ENCODE measurements at places on chromosomes 7 and 10. TPM values are rescaled to one million over a fixed set of nuclear protein-coding genes. Genes with fewer than 3 reads are reported as not detected.

- DNase-seq: no peak
Measured at GRCh38 chr7:35019801-35020200, 17.5 kb downstream of the DPY19L1 start.

- DNase-seq: no peak
Measured at GRCh38 chr10:103673606-103674005, 180.1 kb downstream of the NEURL1 start.

MAT1A gene
- not detected for total RNA-seq

PON1 gene
- not detected for total RNA-seq

GRCh38 chr7:127588697-127589482 is 679 bp downstream of the ARF5 start:
- DNase-seq: peak; percentile 29

DNA sequence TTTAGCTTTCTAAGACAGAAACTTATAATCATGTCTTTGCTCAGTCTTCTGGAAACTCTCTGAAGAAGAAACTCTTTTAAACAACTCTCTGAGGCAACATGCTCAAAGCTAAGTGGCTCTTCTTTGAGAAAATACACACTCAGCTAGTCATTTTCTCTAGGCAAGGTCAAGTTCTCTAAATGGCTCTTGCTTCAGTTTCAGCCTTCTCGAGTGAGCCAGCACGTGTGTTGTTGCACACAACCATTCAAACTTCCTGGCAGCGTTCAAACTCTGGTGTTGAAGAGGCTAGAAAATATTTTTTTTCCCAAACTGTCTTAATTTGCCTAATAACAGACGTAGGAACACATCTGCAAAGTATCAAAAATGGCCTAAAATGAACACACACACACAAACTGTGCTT is 129.1 kb downstream of the THSD7A start:
- DNase-seq: no peak

GRCh38 chr7:135808206-135808605 is 59.6 kb upstream of the FAM180A start:
- DNase-seq: no peak

GRCh38 chr10:122098924-122099323 is 110.0 kb downstream of the TACC2 start:
- DNase-seq: no peak

DNA sequence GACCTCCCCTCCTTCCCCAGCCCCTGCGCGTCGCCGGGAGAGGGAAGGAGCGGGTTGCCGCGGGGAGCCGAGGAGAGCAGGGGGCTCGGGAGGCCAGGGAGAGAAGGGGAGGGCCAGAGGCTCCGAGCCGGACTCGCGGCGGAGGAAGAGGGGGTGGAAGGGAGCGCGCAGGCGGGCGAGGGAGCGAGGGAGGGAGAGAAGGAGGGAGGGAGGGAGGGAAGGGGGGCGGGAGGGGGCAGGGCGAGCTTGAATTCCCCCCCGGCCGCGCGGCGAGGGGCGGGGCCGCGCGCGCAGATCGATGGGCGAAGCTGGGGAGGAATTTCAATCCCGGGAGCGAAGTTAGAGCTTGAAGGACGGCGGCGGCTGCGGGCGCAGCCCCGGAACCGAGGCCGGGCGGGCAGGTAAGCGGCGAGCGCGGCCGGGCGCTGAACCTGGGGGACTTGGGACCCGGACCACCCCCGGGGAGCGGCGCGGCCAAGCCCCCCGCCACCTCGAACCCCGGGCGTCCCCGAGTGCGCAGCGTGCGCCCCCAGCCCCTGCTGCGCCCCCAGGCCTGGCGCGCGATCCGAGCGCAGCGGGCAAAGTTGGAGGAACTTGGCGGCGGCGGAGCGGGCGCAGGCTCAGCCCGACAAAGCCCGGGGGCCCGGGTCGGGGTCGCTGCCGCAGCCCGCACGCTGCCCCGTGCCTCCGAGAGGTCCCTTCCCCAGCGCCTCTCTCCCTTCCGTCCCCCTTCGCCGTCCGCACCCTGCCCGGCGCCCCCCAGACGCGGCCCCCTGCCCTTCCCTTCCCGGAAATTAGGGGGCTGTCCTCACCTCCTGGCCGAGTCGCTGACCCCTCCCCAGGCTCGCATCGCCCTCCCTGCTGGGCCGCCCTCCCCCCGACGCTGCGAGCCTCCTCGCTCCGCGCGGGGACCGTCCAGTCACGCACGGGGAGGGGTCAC is at the start of gene ELFN1:
Gene ELFN1, plus strand, starts transcription at position 324 of the 940 bp plus-strand sequence. CDS start 74,320 bp downstream, outside the sequence.
- DNase-seq: no peak

ZNF727 gene
- not detected for total RNA-seq

CLDN4 gene
- 1.0 TPM for total RNA-seq

- no peak for DNase-seq
Measured at GRCh38 chr10:112366992-112367391, 6.9 kb upstream of the ACSL5 start.

DNA sequence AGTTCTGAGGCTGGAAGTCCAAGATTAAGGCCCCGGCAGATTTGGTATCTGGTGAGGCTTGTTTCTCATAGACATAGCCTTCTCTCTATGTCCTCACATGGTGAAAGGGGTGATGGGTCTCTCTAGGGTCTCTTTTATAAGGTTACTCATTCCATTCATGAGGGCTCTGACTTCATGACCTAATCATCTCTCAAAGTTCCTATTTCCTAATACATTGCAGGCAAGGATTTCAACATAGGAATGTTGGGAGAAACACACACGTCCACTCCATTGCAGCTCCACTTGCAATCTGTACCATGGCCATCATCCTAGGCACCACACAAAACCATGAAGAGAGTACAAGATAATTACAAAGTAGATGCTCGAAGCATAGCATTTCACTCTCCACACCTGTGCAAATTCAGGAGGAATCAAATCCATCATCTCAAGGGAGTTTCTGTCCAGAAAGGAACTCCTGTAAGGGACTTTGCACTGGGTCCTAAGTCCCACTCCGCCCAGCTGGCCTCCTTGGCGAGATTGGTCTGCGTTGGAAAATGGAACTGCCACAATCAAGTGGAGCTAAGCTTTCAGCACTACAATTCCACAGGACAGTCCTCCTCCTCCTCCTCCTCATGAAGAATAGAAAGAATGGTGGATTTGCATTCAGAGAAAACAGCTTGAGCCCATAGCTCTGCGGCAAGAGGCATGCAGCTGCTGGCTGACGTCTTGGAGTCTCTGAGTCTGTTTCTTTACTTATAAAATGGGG is 8.8 kb downstream of the DDC start:
- no peak for DNase-seq

MCM10 gene
- total RNA-seq: 87.8 TPM

DNA sequence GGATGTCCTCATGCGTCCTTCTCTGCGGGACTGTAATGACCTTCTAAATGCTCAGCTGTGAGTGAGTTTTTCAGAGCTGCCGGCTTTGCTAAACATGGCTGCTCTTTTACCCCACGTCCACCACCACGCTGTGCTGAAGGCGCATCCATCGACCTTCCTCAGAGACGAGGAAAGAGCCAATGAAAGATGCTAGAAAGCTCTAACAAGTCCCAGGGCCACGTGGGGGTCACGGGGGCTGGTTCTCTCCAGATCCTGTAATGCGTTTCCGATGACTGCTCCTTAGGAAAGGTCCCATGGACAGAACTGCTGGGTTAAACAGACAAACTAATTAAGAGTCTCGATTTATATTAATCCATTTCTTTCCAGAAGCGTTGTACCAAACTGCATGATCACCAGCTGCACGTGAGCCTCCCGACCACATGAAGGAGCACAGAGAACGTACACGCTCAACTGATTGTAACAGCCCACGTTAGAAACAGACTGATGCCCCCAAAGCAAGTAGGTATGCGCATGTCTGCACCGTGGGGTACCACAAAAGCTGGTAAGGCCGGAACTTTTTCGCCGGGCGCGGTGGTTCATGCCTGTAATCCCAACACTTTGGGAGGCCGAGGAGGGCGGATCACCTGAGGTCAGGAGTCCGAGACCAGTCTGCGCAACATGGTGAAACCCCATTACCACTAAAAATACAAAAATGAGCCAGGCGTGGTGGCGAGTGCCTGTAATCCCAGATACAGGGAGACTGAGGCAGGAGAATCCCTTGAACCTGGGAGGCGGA is 109.6 kb downstream of the TCERG1L start:
- no peak for DNase-seq

DNA sequence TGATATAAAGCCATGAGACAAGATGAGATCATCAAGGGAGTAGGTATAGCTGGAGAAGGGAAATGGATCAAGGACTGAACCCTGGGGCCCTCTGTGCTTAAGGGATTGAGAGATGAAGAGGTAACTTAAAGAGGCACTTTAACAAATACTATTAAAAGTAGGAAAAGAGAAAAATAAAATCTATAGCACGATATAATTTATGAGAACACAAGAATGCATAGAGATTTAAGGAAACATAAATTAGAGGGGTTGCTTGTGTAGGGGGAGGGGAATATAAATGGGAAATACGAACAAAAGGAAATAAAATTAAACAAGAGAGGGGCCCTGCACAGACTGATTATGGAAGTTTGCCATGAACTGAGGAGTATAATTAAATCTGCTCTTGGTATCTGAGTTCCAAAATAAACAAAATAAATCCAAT is 15.6 kb upstream of the LRRC17 start:
- no peak for DNase-seq

DNA sequence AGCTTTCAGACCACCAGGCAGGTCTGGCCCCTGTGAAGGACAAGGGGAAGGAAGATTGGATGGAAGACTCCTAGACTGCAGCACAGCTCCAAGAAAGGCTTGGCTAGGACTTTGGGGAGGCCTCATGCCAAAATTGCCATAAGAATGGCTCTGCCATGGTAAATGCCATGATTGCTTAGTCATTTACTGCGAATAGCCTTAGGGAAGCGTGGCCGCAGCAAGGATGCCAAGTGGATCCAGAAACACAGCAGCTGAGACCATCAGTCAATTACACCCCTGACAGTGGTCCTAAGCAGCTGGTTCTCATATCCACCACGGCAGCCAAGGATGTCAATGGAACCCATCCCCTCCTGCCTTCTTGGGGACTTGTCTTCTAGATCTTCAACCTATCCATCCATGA is 88.2 kb upstream of the AUTS2 start:
- DNase-seq: no peak

SEMA4G gene
- 0.17 TPM for total RNA-seq

GRCh38 chr7:372932-373791 is 83.2 kb downstream of the FOXL3 start:
- no peak for DNase-seq

MEST gene
- total RNA-seq: 1.5 TPM

DNA sequence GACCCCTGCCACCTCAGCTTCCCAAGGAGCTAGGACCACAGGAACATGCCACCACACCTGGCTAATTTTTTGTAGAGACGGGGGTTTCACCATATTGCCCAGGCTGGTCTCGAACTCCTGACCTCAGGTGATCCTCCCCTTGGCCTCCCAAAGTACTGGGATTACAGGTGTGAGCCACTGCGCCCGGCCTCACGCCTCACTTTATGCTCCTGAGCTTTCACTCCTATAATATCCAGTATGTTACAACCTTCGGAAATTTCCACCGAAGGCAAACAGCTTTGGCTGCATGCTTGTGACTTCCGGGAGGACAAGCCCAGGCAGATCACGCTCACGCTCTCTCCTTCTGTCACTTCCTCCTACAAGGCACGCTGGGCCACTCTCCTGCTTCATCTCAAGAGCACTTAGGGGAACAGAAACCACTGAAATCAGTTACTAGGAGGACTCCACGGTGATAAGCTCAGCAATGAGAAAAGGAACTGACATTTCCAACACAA is 4.4 kb upstream of the MAD1L1 start:
- DNase-seq: peak; percentile 89

- DNase-seq: peak; percentile 69
Measured at GRCh38 chr7:3043544-3044371, at the start of gene CARD11. Gene CARD11, minus strand, starts transcription at chr7:3043867. Its CDS starts 85,361 bp downstream, at chr7:2958506.

PRKCQ gene
- total RNA-seq: 4.2 TPM
